Suprapubic skin (tissue), 4 donors: ENCODE measurements at places on chromosomes 5 and 9. TPM values are rescaled to one million over a fixed set of nuclear protein-coding genes. Genes with fewer than 3 reads are reported as not detected.
A peak's percentile ranks its signal among the peaks of the same experiment; 100 is the strongest.

- DNase-seq = no peak
- peaks cover 6% of the 10 kb centered on the region for H3K36me3 ChIP-seq
- peaks cover 31% of the 10 kb centered on the region for H3K4me1 ChIP-seq
- H3K27me3 ChIP-seq = no peaks in the 10 kb centered on the region
- H3K4me3 ChIP-seq = no peak overlapping the region
Observed at GRCh38 chr5:149421834-149422233, 42.7 kb upstream of the IL17B start.

Gene NOL8
- total RNA-seq = 80.1 TPM

DNA sequence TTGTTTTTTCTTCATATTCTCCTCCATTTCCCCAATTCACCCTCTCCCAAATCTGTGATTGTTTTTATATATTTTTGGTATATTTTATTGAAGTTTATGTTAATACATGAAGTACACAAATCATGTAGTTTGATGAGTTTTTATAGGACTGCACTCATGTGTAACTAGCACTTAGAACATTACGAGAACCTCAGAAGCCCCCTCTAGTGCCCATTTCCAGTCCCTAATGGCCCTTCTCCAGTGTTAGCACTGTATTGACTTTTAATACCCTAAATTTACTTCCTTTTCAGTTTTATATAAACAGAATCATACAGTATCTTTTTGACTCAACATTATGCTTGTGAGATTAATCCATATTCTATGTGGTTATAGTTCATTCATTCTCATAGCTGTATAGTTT lies 18.5 kb upstream of the FKTN start:
- H3K4me1 ChIP-seq = no peaks in the 10 kb centered on the region
- no peak overlapping the region for H3K4me3 ChIP-seq
- H3K27ac ChIP-seq = no peak overlapping the region
- no peak for DNase-seq
- no peaks in the 10 kb centered on the region for H3K27me3 ChIP-seq
- H3K36me3 ChIP-seq = peaks cover 3% of the 10 kb centered on the region

- H3K27me3 ChIP-seq = no peaks in the 10 kb centered on the region
- DNase-seq = no peak
- no peaks in the 10 kb centered on the region for H3K36me3 ChIP-seq
- H3K4me3 ChIP-seq = no peak overlapping the region
Observed at GRCh38 chr5:10555277-10555684, 8.6 kb upstream of the ANKRD33B start.

Gene GOLPH3
- 70.3 TPM for total RNA-seq

Gene CDC37L1
- 23.6 TPM for total RNA-seq

- H3K27me3 ChIP-seq = no peaks in the 10 kb centered on the region
- no peak for DNase-seq
- H3K36me3 ChIP-seq = no peaks in the 10 kb centered on the region
- peak overlapping the region; percentile 69 for H3K27ac ChIP-seq
- peaks cover 4% of the 10 kb centered on the region for H3K4me1 ChIP-seq
- no peak overlapping the region for H3K4me3 ChIP-seq
Observed at GRCh38 chr5:40991168-40991980, 79.8 kb downstream of the MROH2B start.

- peaks cover 3% of the 10 kb centered on the region for H3K4me1 ChIP-seq
- H3K27ac ChIP-seq = no peak overlapping the region
- DNase-seq = peak; percentile 65
- peaks cover 54% of the 10 kb centered on the region for H3K36me3 ChIP-seq
Observed at GRCh38 chr9:93677048-93677571, 100.7 kb downstream of the PHF2 start.

DNA sequence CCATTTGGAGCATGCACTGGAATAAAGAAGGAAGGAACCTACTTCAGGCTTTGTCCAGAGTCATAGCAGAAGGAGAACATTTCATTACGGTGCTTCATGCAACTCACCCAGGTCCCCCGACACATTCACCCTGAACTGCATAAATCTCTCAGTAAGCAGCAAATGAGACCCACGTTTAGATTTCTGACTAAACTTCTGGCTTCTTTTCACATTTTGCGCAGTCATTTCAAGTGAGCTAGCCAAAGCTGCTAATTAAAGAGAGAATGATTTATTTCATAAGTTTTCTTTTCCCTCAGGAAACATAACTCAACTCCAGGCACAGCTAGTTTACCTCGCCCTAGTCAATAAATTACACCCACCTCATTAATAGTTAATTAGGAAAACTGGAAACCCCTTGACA lies 88.6 kb upstream of the GAS1 start:
- no peak overlapping the region for H3K4me3 ChIP-seq
- H3K36me3 ChIP-seq = no peaks in the 10 kb centered on the region
- no peak for DNase-seq
- peaks cover 26% of the 10 kb centered on the region for H3K4me1 ChIP-seq
- no peak overlapping the region for H3K27ac ChIP-seq
- no peaks in the 10 kb centered on the region for H3K27me3 ChIP-seq

Gene FBXO10
- 2.8 TPM for total RNA-seq

Gene EPB41L4B
- total RNA-seq = 26.6 TPM

Gene CATSPER3
- total RNA-seq = not detected

Gene BASP1
- 26.7 TPM for total RNA-seq

DNA sequence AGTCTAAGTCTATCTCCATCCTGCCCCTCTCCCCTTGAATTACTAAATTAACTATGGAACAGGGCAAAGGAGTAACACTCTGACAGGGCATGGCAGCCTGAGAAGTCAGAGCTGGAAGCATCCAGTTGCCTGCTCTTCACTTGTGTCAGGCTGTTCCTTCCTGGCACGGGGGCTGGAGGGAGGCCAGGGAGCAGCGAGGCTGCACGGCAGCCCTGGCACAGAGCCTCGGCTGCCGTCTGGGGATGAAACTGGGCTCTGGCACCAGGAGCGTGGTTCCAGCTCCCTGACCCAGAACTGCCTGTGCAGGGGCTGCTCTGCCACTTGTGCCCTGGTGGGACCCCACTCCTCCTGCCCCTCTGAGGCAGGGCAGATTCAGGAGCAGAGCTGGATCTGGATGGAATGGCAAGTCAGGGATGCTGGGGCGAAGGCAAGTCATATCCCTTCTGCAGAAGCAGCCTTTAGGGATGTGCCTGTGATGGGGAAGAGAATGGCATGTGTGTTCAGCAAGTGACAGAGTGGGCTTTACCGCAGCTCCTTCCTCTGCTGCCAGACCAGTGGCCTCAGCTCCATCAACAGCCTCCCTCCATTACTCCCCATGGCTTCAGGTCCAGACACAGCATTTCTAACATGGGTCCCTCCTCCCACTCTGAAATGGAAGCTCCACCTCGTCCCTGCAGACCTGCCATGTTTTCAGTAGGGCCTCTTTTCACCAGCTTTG lies 42.2 kb upstream of the PDE8B start:
- peak overlapping the region; percentile 62 for H3K27ac ChIP-seq
- no peaks in the 10 kb centered on the region for H3K36me3 ChIP-seq
- peak; percentile 77 for DNase-seq
- H3K4me3 ChIP-seq = no peak overlapping the region
- peaks cover 24% of the 10 kb centered on the region for H3K4me1 ChIP-seq

DNA sequence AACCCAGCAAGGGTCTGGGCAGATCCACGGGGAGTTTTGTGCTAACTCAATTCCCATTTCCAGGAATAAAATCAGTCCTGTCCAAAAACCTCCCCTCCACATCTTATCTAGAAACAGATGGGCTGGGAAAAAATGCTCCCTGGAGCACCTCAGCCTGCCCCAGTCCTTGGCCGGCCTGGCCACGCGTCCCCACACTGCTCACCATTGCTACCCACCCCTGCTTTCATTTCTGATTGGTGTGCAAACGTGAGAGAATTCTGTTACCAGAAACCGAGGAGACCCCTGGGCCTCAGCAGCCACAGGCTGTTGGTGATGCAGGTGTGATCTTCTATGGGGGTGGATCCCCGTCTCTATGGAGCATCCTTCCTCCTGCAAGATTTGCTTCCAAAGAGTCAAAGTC lies 38.0 kb upstream of the OLFM1 start:
- H3K27ac ChIP-seq = no peak overlapping the region
- H3K4me1 ChIP-seq = no peaks in the 10 kb centered on the region
- peak; percentile 16 for DNase-seq
- peaks cover 42% of the 10 kb centered on the region for H3K27me3 ChIP-seq
- H3K4me3 ChIP-seq = no peak overlapping the region

- no peak for DNase-seq
- H3K27me3 ChIP-seq = no peaks in the 10 kb centered on the region
- no peaks in the 10 kb centered on the region for H3K36me3 ChIP-seq
- no peak overlapping the region for H3K4me3 ChIP-seq
Observed at GRCh38 chr5:109907189-109907588, 217.5 kb downstream of the MAN2A1 start.

Gene PCDHA5
- 0.15 TPM for total RNA-seq

- DNase-seq = peak; percentile 83
- H3K27ac ChIP-seq = no peak overlapping the region
- no peak overlapping the region for H3K4me3 ChIP-seq
- H3K4me1 ChIP-seq = peaks cover 15% of the 10 kb centered on the region
Observed at GRCh38 chr9:19471737-19472648, 63.2 kb downstream of the ACER2 start.

Gene IER5L
- total RNA-seq = 5.8 TPM

DNA sequence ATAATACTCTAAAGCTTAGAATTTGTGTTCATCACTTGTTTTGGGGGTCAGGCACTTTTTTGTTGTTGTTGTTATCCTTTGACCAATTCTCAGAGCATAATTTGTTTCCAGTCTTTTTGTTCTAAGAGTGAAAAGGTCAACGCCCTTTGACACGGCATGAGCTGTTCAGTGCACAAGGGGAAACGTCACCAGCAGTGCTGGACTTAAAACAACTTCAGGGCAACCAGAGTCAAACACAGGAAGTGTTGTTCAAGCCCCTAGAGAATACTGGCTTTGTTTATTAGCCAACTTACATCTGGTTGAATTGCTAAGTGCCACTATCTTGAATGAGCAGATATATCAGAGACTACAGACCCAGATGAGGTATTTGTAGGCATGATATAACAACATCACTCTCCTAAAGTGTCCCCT lies 368.9 kb downstream of the TMEM161B start:
- peaks cover 4% of the 10 kb centered on the region for H3K4me1 ChIP-seq
- H3K4me3 ChIP-seq = no peak overlapping the region
- H3K27ac ChIP-seq = peak overlapping the region; percentile 56

DNA sequence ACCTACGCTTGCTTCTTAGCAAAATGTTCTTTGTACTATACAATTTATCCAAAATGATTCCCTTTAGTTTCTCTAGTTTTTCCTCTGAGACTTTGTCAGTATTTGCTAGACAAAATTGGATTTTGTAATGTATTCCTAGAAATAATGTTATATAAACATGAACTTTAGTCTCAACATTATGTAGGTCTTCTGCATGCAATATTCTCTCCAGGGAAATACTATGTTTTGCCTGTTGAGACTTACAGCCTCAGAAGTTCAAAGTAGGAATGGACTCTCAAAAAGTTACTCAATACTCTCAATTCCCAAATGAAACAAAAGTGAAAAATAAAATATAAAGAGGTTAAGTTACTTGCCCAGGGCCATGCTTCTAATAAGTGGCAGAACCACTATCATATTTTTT lies 24.8 kb upstream of the SMC2 start:
- H3K4me1 ChIP-seq = no peaks in the 10 kb centered on the region
- no peak for DNase-seq
- no peak overlapping the region for H3K4me3 ChIP-seq
- no peaks in the 10 kb centered on the region for H3K36me3 ChIP-seq

DNA sequence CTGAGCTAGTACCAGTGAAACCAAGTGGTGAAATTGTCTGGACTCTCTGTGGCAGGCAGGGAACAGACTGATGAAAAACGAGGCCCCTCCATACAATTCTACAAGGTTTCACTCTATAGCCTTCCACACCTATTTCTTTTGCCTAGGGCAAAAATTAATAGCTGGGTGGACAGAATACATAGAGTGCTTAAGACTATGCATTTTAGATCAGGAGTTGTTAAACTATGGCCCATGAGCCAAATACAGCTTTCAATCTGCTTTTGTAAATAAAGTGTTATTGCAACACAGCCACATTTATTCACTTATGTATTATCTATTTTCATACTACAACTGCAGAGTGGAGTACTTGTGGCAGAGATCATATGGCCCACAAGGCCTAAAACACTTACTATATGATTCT lies 45.2 kb downstream of the SH3TC2 start:
- H3K27me3 ChIP-seq = no peaks in the 10 kb centered on the region
- no peak for DNase-seq
- no peak overlapping the region for H3K4me3 ChIP-seq
- no peak overlapping the region for H3K27ac ChIP-seq

GRCh38 chr5:173881811-173882575 lies 6.2 kb upstream of the CPEB4 start:
- no peak overlapping the region for H3K27ac ChIP-seq
- H3K4me1 ChIP-seq = peaks cover 31% of the 10 kb centered on the region
- H3K4me3 ChIP-seq = no peak overlapping the region
- no peak for DNase-seq
- H3K27me3 ChIP-seq = no peaks in the 10 kb centered on the region
- H3K36me3 ChIP-seq = no peaks in the 10 kb centered on the region

Gene C7
- total RNA-seq = 45.6 TPM

DNA sequence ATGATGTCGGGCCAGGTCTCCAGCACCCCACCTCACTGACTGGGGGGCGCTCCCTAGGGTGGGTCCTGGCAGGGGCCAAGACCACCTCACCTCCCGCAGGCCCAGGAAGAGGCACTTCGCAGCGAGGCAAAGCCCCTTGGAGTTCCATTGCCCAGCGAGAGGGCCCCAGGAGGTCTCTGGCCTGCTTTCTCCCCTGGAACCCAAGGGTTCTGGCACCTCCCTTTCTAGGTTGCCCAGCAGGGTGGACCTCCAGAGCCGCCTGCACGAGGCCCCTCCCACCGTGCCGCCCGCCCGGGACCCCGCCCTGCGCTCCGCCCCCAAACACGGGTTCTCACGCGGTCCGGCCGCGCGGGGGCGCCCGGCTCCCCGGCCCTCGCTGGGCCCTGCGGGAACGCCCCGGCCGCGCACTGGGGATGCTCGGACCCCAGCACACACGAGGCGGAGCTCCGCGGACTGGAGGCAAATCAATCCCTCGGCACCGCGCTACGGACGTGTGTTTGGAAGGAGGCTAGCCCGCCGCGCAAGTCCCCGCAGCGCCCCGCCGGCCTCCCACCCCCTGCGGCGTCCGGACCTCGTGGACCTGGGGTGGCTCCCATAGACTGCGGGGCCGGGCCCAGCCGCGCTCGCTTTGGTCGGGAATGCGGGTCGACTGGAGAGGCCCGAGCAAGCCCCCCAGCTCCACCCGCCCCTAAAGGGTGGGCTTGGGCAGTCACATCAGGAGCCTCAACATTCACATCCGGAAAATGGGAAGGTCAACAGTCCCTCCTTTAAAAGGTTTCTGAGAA lies 99.5 kb upstream of the LMX1B start:
- H3K27ac ChIP-seq = no peak overlapping the region
- peaks cover 39% of the 10 kb centered on the region for H3K4me1 ChIP-seq
- no peaks in the 10 kb centered on the region for H3K36me3 ChIP-seq
- peak; percentile 75 for DNase-seq

DNA sequence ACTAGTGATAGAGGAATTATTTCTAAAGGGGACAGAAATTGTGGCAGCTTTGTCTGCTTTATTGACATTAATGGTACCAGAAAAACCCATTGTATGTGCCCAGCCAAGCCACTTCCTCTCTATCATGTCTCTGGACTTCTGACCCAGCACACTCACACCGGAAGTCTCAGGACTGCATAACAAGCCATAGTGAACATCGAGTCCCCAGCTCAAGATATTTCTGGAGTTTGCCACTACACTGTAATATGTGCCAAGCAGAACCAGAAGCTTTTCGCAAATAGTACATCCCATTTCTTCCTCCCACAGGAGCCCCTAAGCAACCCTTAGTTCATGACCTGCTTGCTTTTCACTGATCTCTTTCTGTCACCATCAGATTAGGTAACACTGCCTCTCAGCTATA lies 187.4 kb upstream of the GHR start:
- no peak overlapping the region for H3K27ac ChIP-seq
- H3K27me3 ChIP-seq = no peaks in the 10 kb centered on the region
- H3K4me3 ChIP-seq = no peak overlapping the region

GRCh38 chr9:92804727-92805126 lies 40.1 kb upstream of the BICD2 start:
- no peak for DNase-seq
- H3K27me3 ChIP-seq = peaks cover 68% of the 10 kb centered on the region
- H3K27ac ChIP-seq = no peak overlapping the region
